MCF 10A (cell line): ENCODE measurements at places on chromosomes 11 and 22.

- no peak for DNase-seq
Observed at GRCh38 chr11:18404062-18404461, 8.1 kb upstream of the LDHC start.

- no peak for DNase-seq
Observed at GRCh38 chr11:84740050-84740449, 887.1 kb downstream of the DLG2 start.

DNA sequence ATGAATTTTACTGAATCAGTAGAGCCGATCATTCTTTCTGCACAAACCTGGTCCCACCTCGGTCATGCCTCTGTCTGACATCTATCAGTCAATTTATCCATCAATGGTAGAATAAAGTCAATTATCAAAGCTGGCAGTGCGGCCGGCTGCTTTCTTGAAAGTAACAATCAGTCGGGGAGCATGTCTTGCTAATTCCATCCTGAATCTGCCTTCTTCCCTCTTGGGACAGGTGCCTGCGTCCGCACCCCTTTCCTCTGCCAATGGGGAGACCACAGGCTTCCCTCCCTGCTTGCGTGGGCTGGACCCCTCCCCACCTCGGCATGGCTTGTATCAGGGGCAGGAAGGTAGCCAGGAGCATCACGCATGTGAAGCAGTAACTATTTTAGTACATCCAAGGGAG is 962.9 kb downstream of the BRD1 start:
- DNase-seq = no peak

GRCh38 chr11:65547446-65548125 is 10.6 kb downstream of the LTBP3 start:
- DNase-seq = no peak

DNA sequence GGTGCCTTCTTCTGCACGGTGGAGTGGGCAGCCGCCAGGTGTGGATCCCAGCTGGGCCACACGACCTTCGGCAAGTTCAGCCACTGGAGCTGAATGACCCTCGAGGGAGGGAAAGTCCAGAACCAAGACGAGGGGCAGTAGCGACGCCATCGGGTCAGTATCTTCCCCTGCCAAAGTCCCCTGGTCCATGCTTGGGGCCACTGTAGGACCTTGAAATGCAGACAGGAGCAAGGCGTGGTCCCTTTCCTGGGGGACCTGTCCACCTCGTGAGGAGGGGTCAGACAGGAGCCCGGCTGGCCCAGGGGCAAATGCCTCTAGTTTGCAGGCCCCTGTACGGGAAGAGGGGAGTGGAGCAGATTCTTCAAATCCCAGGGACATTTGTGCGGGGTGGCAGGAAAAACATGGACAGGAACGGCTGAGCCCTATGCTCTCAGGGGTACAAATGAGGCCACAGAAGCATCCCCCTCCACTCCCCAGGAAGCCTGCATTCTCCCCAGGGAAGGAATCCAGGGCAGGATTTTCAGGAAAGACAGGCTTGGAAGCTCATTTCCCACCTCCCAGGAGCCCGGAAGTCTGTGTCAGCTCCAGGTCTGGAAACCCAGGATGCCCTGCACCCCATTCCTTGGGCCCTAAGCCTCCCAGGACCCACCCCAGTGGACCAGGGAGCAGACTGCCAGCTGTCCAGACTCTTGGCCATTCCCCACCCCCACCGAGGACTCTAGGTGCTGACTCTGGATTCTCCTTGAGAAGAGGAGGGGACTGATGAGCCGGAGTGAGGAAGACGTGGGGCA is 6.6 kb downstream of the SHANK2 start:
- DNase-seq = no peak

- DNase-seq = peak; percentile 22
Observed at GRCh38 chr11:45805305-45806071, 539 bp downstream of the SLC35C1 start.

DNA sequence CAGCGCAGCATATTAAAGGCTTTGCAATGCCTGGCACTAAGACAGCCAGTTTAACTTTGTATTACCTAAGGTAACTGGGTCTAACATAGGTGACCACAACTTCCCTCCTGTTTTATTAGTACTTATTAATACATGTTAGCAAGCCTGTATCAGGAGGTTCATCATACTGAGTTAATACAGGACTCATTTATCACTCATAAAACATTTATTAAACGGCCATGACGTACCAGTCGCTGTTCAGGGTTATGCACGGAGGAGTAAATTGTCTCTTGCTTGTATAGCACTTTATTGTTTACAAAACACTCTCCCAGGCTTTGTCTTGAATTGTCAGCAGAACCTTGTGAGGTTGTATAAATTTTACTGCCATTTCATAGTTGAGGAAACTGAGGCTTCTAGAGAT is 55.7 kb downstream of the TEAD1 start:
- no peak for DNase-seq

- no peak for DNase-seq
Observed at GRCh38 chr11:34605481-34606325, 15.2 kb upstream of the EHF start.

- DNase-seq = no peak
Observed at GRCh38 chr22:46245511-46245910, 4.6 kb downstream of the CDPF1 start.

- peak; percentile 50 for DNase-seq
Observed at GRCh38 chr11:65116370-65117205, 913 bp downstream of the ZNHIT2 start.

- DNase-seq = no peak
Observed at GRCh38 chr11:841981-842369, 354 bp downstream of the POLR2L start.

DNA sequence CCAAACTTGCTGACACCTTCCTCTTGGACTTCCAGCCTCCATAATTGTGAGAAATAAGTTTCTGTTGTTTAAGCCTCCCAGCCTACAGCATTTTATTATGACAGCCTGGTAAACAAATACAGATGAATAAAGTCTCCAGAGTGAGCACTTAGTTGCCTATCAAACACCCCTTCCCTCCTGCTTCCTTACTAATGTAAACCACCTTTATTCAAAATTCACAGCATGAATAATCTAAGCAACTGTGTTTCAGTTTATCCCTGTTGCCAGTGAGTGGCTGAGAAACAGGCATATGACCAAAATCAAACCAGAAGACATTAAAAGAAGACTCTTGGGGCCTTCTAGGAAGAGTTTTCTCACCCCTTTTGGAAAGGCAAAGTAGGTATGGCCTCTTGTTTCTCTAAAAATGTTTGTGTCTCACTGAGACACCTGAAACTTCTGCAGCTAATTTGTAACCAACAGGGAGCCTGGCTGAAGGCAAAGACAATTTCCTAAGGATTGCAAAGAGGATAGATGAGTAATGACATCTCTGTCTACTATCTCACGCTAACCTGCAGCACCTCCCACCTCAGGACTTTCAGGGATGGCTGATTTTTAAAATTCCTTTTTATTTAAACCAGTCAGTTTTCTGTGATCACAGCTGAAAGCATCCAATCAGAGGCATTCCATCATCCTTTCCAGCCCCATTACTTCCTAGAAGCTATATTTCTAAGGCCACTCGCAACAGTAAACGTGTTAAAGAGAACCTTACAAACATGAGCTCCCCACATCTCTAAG is 61.4 kb upstream of the LRRC55 start:
- no peak for DNase-seq

GRCh38 chr22:37376643-37377042 is 50.6 kb downstream of the ELFN2 start:
- no peak for DNase-seq

DNA sequence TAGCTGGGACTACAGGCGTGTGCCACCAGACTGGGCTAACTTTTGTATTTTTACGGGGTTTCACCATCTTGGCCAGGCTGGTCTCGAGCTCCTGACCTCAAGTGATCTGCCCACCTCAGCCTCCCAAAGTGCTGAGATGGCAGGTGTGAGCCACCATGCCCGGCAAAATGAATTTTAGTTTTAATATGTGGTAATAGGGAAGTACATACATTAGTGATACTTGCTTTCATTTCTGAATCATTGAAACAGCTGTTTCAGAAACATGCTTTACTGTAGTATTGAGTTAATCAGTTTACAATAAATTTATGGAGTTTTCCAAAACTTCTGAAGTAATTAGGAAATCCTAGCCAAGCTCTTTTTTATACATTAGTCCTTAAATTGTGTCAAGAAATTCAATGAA is 15.6 kb downstream of the PCF11 start:
- no peak for DNase-seq

- no peak for DNase-seq
Observed at GRCh38 chr22:37234736-37235711, 9.0 kb downstream of the RAC2 start.

DNA sequence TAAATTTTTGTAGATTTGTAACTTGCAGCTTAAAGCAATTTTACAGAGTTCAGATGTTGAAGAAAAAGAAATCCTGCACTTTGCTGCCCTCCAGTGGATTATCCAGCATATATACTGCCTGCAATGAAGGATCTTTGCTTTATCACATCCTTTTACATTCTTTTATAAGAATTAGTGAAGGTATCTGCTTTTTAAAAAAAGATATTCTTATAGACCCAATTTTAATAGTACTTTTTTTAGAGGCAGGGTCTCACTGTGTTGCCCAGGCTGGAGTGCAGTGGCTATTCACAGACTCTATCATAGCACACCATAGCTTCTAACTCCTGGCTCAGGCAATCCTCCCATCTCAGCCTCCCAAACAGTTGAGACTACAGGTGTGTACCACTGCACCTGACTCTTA is 60.7 kb downstream of the TTC17 start:
- DNase-seq = peak; percentile 49
